Suprapubic skin (tissue), 4 donors: ENCODE measurements at places on chromosomes 7 and 10. TPM values are rescaled to one million over a fixed set of nuclear protein-coding genes. Genes with fewer than 3 reads are reported as not detected.

Gene HOXA3
- 6.1 TPM for total RNA-seq

Gene SLIT1
- 0.40 TPM for total RNA-seq

Gene CYP3A4
- 7.8 TPM for total RNA-seq

- DNase-seq = no peak
Observed at GRCh38 chr7:7529328-7529727, 6.3 kb downstream of the COL28A1 start.

GRCh38 chr10:101346177-101346576 lies 7.8 kb upstream of the BTRC start:
- DNase-seq = no peak

Gene HNRNPF
- total RNA-seq = 248 TPM

Gene WDFY4
- total RNA-seq = 2.9 TPM

- no peak for DNase-seq
Observed at GRCh38 chr10:99279626-99280111, 44.0 kb upstream of the HPSE2 start.

Gene PDE1C
- total RNA-seq = 0.64 TPM

- no peak for DNase-seq
Observed at GRCh38 chr10:114261076-114261475, 22.0 kb downstream of the VWA2 start.

DNA sequence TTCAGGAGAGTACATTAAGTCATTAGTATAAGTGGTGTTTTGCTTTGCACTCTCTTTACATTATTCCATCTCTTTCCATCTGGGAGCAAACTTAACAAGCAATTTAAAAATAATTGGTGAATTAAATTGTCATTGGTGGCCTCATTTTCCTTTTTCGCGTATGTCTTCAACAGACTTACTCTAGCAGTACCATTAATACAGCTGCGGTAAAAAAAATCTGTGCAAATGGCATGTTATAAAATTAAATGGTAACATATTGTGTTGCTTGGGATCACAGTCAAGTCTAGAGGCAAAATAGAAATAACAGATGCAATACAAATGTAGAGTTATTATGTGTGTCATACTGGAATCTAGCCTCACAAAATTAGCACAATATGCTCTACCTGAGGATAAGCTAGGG lies 322.4 kb downstream of the PCDH15 start:
- no peak for DNase-seq

GRCh38 chr7:151481650-151482505 lies 37.8 kb downstream of the RHEB start:
- DNase-seq = no peak

GRCh38 chr10:17643339-17643754 lies 604 bp upstream of the STAM start:
- DNase-seq = peak; percentile 87

DNA sequence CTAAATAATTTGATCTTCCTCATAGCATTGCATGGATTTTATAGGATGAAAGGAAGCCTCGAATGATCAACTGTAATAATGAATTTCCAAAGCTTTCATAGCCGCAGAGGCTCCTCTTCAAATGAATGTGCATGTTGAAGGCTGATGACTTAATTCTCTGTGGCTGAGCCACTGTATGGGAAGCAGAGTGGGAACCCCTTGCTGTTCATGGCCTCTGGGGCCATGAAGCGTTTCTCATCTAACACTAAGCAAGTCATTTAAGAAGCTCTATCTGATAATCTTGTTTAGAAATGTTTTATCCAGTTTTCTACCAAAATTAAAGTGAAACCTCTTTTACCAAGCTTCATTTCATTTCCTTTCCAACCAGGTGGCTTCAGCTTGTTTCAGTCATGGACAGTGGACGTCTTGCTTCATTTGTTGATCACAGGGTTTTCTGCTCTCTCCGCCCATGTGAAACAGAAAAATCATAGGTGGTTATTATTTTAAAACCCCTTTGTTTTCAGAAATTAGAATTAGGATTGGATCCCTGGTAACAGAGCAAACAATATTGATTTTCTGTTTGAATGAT lies 10.3 kb upstream of the ADARB2 start:
- no peak for DNase-seq

- no peak for DNase-seq
Observed at GRCh38 chr10:77177589-77177988, 460.0 kb downstream of the KCNMA1 start.

DNA sequence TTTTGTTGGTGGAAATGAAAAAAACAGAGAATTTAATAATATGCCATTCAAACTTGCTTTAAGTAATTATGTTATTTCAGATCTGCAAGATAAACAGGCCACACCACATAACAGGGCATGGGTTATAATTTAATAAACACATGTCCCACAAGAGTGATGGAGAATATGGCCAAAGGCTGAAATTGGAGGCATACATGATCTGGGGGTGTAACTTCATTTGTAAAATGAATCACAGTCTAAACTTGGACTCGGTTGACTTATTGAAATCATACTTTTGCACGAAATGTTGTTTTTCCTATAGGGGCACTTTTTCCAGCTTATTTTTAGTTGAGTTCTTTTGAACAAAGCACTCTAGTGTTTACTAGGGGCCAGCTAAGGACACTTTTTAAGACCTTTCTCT lies 151.6 kb downstream of the TMEM26 start:
- DNase-seq = no peak
